ENCODE measurements at places on chromosomes 13 and 19.

DNA sequence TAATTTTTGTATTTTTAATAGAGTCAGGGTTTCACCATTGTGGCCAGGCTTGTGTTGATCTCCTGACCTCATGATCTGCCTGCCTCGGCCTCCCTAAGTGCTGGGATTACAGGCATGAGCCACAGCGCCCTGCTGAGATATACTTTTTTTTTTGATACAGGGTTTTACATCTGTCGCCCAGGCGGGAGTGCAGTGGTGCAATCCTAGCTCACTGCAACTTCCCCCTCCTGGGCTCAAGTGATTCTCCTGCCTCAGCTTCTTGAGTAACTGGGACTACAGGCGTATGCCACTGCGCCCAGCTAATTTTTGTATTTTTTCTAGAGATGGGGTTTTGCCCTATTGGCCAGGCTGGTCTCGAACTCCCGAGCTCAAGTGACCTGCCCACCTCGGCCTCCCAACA is 2.0 kb downstream of the COLGALT1 start:
- no peak for DNase-seq

- DNase-seq, result no peak
These were observed 125.5 kb downstream of the POSTN start for GRCh38 chr13:37473035-37473434.

- no peak for DNase-seq
These were observed 9.6 kb downstream of the IGFLR1 start for GRCh38 chr19:35732540-35733179.

DNA sequence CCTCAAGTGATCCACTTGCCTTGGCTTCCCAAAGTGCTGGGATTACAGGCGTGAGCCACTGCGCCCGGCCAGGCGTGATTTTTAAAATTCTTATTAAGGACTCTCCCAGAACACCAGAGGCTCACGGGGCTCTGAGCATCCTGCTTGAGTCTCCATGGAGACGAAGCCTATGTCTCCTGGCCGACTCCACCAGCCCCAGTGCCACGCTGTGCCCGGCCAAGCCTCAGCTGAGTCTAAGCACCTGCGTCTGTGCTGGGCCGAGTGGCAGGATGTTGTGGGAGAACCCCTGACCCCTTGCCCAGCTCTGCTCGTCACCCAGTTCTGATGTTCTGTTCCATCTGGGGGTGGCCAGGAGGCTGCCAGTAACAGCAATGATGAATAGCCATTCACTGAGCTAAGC is 3.9 kb upstream of the CELF5 start:
- DNase-seq, result no peak

DNA sequence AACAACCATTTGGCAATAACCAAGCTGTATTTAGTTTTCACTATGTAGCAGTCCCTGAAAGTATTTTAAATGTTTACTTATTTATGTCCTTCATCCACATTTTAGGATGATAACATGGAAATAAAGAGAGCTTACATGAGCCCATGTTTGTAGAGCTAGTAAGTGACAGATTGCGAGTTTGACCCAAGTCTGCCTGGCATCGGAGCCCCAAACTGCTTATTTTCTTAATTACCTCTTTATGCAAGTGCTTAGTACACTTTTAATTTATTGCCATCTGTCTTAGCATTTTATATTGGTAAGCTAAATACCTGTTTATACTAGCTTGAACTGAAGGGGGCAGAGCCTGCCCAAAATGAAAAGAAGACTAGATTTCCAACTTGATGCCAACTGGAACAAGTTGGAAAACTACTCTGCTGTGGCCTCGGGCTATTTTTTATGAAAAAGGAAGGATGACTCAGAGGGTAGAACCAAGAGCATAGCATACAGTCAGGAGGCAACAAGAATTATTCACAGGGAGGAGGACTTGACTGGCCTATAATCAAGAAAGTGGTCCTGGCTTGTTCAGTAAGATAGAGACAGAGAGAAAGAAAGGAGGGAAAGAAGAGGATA is 150.2 kb downstream of the NDFIP2 start:
- no peak for DNase-seq

- DNase-seq, result no peak
These were observed 42.5 kb downstream of the GNG7 start for GRCh38 chr19:2659856-2660432.

DNA sequence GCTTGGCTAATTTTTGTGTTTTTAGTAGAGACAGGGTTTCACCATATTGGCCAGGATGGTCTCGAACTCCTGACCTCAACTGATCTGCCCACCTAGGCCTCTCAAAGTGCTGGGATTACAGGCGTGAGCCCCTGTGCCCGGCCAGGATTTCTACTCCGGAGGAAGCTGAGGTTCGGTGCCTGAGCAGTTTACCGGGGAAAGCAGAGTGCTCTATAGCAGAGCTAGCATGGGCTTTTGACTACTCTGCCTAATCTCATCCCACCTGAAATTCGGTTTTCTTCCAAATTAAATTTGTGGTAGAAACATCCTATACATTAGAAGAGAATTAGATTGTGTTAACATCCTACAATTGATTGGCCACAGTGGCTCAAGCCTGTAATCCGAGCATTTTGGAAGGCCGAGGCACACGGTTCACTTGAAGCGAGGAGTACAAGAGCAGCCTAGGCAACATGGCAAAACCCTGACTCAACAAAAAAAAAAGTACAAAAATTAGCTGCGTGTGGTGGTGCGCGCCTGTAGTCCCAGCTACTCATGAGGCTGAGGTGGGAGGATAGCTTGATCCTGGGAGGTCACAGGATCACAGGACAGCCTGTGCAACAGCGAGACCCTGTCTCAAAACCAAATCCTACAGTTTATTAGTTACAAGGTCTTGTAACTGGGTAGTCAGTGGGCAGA is 1.6 kb downstream of the RPL13A start:
- DNase-seq, result no peak

DNA sequence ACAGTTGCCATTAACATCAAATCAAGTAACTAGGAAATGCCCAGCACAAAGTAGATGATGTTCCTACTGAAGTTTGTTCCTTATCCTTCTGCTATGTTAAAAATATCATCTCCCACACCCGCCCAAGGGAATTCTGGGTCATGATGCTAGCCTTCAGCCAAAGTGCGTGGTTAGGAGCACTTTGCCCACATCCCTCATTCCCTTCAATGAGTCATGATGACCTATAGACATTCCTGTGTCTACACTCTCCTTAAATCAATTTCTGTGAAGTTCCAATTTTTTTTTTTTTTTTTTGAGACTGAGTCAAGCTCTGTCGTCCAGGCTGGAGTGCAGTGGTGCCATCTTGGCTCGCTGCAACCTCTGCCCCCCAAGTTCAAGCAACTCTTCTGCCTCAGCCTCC is 17.0 kb downstream of the RXFP2 start:
- DNase-seq, result no peak

DNA sequence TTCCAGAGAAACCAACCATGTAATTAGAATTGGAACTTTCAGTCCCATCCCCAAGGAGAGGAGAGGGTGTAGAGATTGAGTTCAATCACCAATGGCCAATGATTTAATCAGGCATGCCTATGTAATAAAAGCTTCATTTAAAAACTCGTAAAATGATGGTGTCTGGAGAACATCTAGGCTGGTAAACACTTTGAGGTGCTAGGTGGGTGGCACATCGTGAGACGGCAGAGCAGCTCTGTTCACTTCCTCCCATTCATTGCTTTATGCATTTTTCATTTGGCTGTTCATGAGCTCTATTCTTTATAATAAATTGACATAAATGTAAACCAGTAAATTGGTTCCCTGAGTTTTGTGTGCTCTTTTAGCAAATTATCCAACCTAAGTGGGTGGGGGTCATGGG is 90.1 kb downstream of the ELF1 start:
- DNase-seq, result no peak

- DNase-seq, result no peak
These were observed 190.3 kb downstream of the SLITRK1 start for GRCh38 chr13:83691966-83692365.

DNA sequence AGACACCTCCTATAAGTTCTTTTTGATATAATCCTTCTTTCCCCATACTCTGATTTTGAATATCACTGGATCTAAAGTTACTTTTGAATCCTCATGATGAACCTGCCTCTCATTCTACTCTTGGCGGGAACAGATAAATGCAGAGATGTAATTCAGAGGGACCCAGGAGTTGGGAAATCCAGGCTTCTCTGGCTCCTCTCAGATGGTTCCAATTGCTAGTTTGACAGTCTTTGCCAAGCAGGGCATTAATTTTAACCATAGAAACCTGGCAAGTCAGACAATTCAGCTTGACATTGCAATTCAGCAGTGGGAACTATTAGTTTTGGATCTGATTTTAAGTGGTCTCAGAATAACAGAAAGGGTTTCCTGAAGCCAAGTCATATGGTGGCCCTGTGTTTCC is 67.3 kb upstream of the KLF12 start:
- DNase-seq, result no peak

- DNase-seq, result peak; percentile 60
These were observed 25.1 kb upstream of the KCTD15 start for GRCh38 chr19:33771384-33772101.

DNA sequence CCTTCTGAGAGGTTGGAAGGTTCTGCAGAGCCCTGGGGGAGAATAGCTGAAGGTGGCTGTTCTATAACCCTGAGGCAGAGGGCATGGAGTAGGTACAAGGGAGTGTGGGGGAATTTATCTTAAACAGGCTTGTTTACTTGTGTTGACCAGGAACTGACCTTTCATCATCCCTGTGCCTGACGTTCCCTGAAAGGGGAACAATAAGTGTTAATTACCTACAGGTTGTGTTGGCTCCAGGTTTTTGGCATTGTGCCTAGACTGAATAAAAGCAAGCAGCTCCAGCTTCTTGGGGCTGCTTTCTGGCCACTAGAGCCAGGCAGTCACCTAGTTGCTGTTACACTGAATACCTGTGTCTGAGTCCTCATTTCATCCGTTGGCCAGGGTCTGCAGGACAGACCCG is 60.0 kb downstream of the ZNF627 start:
- no peak for DNase-seq

- DNase-seq, result no peak
These were observed 266.3 kb downstream of the LMO7 start for GRCh38 chr13:75902166-75903104.

All from effector CD4-positive, alpha-beta T cell (primary cell).